Anterior cingulate cortex (tissue), 58 donors: ENCODE measurements at places on chromosomes 12 and 14.

- no peak for DNase-seq
Observed at GRCh38 chr12:94743174-94743573, 92.8 kb upstream of the TMCC3 start.

DNA sequence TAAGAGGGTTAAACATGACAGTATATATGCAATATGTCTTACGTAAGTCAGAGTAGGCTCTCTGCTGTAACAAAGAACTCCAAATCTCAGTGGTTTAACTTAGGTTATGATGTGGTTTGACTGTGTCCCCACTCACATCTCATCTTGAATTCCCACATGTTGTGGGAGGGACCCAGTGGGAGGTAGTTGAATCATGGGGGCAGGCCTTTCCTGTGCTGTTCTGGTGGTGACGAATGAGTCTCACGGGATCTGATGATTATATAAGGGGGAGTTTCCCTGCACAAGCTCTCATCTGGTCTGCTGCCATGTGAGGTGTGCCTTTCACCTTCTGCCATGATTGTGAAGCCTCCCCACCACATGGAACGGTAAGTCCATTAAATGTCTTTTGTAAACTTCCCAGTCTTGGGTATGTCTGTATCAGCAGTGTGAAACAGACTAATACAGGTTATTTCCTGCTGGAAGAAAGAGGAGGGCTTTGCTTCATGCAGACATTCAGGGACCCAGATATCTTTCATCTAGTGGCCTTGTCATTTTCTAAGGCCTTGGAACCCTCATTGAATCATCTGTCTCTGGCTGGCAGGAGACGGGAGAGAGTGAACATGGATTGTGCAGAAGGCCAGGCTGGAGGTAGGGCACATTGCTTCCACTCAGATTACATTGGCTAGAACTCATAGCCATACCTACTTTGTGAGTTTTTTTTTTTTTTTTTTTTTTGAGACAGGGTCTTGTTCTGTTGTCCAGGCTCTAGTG is 96.1 kb downstream of the CRADD start:
- DNase-seq: no peak

- no peak for DNase-seq
Observed at GRCh38 chr12:120214626-120215356, 13.9 kb upstream of the RPLP0 start.

DNA sequence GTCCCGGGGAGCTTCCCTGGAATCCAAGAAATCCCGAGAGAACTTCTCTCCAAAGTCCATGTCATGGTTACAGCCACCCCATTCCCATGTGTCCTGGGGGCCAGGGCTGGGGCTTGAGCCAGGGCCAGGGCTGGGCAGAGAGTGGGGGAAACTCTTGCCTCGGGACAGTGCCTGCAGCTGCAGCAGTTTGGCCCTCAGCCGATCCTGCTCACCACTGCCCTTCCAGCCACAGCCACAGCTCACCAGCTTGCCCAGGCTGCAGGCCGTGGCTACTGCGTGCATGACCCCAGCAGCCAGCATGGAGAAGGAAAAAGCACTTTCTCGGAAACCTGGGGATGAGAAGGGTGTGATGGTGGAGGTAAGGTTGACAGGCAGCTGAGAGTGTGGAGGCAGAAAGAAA is 3.5 kb downstream of the WNT10B start:
- DNase-seq: no peak

GRCh38 chr14:102558556-102558955 is 33.9 kb upstream of the RCOR1 start:
- DNase-seq: no peak

GRCh38 chr14:99136401-99136800 is 135.6 kb downstream of the BCL11B start:
- no peak for DNase-seq

DNA sequence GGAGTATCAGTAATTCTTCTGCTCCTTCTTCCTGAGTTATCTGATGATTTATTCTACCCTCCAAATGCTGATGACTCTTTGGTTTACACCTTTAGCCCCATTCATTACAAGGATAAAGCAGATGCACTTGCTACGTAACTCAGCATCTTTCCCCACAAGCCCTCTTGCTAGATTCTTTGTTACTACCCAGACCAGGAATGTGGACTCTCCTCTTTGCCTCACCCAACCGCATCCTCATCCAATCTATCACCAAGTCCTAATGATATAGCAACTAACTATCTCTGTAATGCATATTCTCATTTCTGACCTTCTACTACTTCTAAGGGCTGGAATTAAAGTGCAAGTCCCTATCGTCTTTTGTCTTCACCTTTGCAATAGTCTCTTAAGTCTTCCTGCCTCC is 9.2 kb downstream of the KRT1 start:
- DNase-seq: no peak

GRCh38 chr12:6272300-6273204 is 37.9 kb upstream of the PLEKHG6 start:
- no peak for DNase-seq
